Inflammatory macrophage (primary cell): ENCODE measurements at places on chromosomes 13 and 19.
A peak's percentile ranks its signal among the peaks of the same experiment; 100 is the strongest.

DNA sequence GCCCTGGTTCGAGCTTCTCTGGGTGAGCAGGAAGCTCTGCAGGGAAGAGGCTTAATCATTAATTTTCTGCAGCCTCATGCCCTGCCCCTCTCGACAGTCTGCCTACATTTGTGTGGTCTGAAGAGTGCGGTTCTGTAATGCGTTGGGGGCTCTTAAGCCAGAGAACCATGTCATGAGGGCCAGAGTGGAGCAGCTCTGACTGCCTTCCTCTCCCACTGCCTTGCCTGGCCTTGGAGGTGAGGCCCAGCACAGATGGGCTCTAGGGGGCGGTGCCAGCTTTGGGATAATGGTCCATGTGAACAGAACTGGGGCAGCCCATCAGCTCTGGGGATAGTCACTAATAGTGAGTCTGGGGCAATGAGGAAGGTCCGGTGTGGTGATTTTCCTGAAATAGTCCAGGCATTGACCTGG lies 5.7 kb downstream of the FGF9 start:
- DNase-seq: no peak

GRCh38 chr19:34428549-34429285 lies 536 bp downstream of the UBA2 start:
- DNase-seq: peak; percentile 68

DNA sequence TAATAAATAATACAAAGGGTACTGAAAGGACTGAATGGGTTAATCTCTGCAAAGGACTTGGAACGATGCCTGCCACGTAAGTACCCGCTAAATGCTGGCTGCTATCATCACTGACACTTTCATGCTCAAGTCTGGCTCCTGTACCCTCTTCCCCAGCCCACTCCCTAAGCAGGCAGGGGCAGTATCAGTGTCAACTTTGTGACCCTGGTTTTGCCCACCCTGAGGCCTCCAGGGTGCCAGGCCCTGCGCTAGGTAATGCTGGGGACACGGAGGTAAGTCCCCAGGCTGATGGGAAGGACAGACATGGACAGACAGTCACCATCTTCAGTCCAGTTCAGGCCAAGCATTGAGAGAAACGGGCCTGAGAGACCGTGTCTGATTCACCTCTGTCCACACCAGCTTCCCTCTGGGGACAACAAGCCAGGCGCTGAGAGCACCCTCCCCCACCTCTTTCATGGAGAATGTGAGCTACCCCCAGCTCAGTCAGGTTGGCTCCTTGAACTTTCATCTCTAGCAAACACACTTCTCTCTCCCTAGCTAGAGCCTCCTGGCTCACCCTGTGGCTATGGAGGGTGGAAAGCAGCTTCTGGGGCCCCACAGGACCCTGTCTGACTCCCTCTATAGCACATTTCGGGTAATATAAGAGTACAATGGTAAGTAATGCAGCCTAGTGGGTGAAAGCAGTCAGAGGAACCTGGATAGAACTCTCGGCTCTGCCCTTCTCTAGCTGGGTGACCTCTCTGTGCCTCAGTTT lies 800 bp downstream of the ETFB start:
- peak; percentile 36 for DNase-seq

GRCh38 chr13:111228262-111229144 lies 91.9 kb upstream of the TEX29 start:
- no peak for DNase-seq

- DNase-seq: peak; percentile 70
These were observed 22.8 kb upstream of the ZBTB7A start for GRCh38 chr19:4089400-4089908.

DNA sequence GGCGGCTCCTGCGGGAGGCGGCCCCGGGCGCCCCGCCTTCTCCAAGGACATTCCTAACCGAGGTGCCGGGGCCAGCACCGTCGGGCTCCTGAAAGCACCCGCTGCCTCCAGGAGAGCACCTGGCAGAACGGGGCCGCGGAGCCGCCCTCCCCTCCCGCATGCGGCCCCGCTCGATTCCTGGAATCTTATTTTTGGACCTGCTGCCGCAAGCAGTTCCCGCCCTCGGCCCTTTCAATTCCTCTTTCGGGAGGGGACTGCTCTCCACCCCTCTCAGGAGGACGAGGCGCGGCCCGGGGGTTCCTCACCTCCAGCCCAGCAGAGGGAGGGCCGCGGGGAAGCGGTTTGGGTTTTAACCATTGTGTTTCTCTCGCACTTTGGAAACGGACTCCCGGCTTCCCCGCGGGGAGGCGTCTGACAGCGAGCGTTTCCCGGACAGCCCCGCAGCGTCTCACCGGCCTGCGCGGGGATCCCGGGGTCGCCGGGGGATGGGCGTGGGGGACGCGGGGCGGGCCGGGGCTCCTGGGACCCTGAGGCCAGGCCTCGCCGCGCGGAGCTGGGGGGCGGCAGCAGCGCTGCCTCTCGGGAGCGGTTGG lies 849 bp downstream of the GAS6 start:
- peak; percentile 41 for DNase-seq

GRCh38 chr19:1289686-1290025 lies 4.0 kb downstream of the EFNA2 start:
- DNase-seq: no peak

GRCh38 chr19:573519-573825 lies 1.1 kb downstream of the BSG start:
- DNase-seq: no peak

DNA sequence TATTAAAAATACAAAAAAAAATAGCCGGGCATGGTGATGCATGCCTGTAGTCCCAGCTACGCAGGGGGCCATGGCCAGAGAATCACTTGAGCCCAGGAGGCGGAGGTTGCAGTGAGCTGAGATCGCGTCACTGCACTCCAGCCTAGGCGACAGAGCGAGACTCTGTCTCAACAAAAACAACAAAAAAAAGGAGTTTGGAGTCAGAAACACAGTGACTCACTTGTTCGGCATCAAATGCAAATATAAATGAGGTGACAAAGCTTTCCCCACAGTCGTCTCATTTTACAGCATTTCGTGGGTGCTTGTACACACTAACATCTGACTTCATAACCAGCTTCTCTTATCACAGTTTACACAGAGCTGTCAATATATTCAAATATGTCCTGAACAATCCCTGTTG lies 11.0 kb downstream of the ZNF665 start:
- DNase-seq: no peak

- DNase-seq: no peak
These were observed 188.5 kb upstream of the HTR2A start for GRCh38 chr13:47085346-47085745.

DNA sequence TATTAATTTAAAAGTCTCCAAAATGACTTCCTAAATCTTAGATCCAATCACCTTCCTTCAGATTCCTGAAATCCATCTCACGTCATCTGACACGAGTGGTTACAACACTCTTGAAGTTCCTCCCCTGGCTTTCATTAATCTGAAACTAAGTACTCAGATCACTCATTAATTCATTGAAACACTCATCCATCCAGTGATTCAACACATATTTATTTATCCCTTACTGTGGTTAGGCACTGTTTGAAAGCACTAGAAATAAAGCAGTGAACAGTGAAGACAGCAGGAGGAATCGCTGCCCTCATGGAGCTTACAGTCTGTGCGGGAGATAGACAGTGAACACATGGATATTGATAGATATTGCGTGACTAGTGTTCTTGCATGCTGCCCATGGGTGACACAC lies 472.4 kb downstream of the DCT start:
- DNase-seq: no peak

DNA sequence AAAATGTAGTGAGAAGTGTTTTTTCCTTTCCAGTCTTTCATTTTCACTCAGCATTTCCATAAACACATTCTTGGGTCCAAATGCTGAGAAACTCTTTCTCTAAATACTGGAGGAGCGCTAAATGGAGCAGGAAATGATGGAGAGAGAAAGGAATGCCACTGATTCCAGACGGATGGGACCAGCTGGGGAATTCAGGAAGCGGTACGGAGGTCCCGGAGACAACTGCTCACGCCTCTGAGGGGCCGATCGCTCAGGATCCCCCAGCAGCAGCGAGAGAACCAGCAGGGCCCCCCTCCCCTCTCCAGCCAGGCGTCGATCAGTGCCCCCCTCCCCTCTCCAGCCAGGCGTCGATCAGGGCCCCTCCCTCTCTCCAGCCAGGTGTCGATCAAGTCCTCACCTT lies 13.2 kb downstream of the RASA3 start:
- DNase-seq: no peak

GRCh38 chr19:14116525-14116917 lies 1.0 kb downstream of the PRKACA start:
- no peak for DNase-seq

GRCh38 chr19:46043519-46043918 lies 2.7 kb upstream of the IGFL4 start:
- DNase-seq: no peak

GRCh38 chr19:29923653-29924052 lies 18.4 kb upstream of the URI1 start:
- DNase-seq: no peak

DNA sequence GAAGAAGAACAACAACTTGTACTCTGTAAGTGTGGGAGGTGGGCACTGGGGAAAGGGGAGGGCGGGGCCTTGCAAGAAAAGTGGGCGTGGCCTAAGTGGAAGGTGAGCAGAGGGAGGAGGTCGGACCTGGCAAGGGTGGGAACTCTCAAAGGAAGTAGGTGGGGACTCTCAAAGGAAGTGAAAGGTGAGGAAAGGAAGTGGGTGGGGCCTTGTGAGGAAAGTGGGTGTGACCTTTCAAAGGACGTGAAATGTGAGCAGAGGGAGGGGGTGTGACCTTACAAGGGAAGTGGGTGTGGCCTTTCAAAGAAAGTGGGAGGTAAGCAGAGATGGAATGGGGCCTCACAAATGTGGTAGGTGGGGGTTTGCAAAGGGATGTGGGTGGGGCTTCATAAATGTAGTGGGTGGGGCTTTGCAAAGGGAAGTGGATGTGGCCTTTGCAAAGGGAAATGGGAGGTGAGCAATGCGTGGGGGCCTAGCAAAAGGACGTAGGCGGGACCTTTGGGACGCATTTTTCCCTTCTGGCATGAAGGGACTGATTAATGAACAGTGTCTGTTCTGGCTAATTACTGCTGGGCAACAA lies 25.9 kb downstream of the ACSBG2 start:
- peak; percentile 94 for DNase-seq

DNA sequence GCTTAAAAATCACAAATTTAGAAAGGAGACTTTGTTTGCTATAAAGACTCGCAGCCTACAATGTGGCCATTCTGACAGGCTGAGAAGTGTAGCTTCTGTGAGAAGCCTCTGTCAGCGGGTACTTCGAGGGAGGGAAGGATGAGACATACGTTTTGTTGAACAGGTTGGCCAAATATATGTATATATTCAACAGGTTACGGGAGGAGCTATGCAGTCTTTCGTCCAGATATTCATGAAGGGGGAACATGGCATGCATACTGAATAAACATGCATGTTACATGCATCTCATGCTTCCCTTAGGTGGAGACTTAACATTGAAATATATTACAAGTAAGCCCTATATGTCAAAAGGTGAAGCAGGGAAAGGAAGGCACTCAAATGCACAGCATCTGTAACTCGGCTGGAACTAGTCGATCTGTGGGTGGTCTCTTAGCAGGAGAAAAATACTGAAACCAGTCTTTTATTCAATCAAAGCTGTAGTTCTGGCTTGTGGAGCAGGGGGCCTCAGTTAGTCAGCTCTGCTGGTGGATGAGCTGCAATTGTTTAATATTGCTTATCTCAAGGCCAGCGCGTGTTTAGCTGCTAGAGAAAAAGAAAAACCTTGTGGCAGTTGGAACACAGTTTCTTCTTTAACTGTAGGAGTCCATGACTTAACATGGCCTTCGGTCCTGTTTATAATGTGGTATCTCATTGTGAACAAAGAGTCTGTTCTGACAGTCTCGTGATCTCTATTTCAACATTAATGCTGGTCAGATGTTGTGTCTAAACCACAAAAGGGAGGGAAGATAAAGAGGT lies 94.3 kb downstream of the FAM216B start:
- no peak for DNase-seq

GRCh38 chr19:2231621-2232221 lies 4.4 kb downstream of the PLEKHJ1 start:
- DNase-seq: no peak

GRCh38 chr13:73496711-73497110 lies 437.9 kb downstream of the KLF5 start:
- no peak for DNase-seq

DNA sequence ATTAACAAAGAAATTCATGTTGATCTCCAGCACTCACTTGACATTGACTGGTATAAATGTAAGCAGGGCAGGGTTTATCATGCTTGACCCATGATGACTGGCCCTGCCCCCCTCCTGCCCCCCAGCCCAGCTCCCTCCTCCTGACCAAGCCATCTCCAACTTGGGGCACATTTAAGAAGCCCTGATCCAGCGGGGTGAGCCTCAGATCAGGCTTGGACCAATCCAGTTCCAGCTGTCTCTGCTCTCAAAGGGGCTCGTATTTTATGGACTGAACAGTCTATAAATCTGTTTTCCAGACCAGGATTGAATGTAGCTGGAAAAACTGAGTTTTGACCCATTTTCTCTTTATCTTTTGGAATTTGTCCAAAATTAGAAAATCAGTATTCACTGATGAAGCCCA lies 100.0 kb downstream of the COL4A1 start:
- no peak for DNase-seq

GRCh38 chr13:93899981-93900380 lies 579.5 kb downstream of the DCT start:
- DNase-seq: no peak

DNA sequence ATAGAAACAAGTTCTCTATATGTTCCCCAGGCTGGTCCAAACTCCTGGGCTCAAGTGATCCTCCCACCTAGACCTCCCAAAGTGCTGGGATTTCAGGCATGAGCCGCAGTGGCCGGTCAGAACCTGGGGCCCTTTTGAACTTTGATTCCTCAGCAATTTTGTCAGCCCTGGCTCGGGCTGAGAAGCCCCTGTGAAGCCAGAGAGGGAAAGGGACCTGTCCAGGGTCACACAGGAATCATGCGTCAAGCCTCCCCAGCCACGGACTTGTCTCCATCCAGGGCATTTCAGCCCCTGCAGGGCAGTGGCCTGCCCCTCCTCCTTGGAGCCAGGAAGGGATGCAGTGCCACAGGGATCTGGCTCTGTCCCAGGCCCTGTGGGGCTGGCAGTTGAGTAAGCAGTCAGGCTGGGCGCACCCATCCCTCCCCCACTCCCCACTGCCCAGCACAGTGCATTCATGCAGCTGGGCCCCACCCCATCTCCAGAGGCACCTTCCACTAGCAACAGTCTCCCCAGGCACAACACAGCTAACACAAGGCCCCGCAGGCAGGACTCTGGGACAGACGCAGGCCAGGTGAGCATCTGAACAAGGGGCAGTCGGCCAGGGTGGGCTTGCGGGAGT lies at the start of gene CAPS:
CAPS (plus strand) TSS at position 516 of the 619 bp plus-strand sequence. CDS start 153 bp downstream, outside the sequence.
- no peak for DNase-seq
